HT-29 (cell line): ENCODE measurements at places on chromosomes 3 and 15. TPM values are rescaled to one million over a fixed set of nuclear protein-coding genes. Genes with fewer than 3 reads are reported as not detected.

The KLF13 gene
- 52.2 and 52.7 TPM in 2 replicates for total RNA-seq

The PFKFB4 gene
- 2.0 and 5.0 TPM in 2 replicates for total RNA-seq

The CACNA1D gene
- 17.1 and 25.3 TPM in 2 replicates for total RNA-seq

DNA sequence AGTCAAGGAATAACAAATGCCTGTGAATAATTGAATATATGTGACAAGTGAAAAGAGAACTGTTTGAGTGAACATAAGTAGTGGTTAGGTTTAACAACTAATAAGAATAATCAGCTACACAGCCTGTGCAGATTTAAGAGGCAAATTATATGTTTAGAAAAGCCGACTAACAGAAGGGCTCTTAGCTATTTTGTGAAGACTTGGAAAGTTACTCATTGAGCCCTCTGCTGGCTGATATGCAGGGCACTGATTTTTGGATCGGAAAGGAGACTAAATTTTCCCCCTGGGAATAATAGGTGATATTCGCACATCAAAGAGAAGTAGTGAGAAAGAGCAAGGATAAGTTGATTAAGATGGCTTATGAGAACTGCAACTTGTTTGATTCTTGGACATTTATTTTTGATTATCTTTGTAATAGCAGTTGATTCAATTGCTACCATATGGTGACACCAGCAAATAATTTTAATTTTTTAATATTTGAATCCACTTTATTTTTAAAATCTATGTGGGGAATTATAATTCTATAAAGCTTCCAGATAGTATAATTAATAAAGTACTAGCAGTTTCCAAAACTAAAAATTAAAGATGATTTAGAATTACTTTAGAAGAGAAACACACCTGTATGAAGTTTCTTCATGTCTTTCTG, 156.2 kb downstream of the NLGN1 start:
- DNase-seq, result peak; percentile 42

DNA sequence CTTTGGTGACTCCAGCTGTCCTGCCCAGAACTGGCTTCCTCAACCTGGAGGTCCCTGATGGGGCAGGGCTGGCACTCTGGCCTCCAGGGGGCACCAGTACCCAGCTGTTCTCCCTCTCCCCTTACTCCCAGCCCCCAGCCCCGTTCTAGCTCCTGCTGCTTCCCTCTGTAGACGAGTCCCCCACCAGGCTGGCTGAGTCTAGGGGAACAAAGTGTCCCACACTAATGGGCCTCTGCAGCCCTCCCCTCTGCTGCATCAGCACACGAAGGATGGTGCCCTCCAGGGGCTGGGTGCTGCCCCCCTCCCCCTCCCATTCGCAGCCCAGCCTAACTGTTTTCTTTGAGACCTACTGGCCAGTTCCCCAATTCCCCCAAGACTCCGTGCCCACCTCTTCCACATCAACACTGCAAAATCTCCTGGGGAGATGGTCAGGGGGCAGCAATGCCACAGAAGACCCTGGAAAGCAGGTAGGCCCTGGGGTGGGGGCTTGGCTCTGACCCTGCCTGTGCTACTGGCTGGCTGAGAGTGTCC, 4.2 kb downstream of the RHCG start:
- peak; percentile 29 for DNase-seq

- no peak for DNase-seq
Measured at GRCh38 chr3:193841581-193841980, 248.6 kb downstream of the OPA1 start.

DNA sequence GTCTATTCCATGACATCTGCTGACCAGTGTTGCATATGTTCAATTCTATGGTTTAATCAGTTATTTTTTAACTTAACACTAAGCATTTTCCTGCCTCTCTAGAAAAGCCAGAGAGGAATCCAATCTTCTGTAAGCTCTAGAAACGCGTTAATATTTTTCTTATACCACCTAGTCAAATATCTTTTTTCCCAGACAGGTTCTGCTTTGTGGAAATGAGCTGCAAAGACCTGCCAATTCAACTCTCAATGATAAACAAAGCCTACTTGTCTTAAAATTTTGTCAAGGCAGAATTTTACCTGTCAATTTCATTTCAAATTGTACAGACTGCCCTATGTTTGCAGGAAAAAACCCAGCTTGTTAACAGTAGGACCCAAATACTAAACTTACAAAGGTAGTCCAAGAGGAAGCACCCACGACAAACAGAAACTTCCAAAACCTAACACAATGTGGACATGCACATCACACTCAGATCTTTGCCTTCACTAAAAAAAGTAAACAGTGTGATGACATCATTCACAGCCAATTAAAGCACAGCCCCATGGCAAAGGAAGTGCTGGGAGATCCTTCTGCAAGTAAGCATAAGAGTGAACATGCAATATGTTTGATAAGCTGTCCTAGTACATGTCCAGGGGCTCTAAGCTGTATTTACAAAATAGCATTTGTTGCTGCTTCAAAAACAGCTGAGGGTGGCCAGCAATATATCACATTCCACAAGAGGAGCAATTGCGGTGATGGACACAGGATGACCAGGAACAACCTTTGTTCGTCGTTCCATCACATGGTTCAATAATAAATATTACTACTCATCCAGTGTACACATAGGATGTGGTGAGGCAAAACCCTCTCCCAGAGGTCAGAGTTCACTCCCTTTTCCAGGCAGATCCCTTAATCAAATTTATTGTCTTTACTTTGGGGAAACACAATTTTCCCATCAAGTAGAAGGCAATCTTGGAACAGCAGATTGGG, 139.4 kb upstream of the TSC22D2 start:
- DNase-seq, result peak; percentile 82

DNA sequence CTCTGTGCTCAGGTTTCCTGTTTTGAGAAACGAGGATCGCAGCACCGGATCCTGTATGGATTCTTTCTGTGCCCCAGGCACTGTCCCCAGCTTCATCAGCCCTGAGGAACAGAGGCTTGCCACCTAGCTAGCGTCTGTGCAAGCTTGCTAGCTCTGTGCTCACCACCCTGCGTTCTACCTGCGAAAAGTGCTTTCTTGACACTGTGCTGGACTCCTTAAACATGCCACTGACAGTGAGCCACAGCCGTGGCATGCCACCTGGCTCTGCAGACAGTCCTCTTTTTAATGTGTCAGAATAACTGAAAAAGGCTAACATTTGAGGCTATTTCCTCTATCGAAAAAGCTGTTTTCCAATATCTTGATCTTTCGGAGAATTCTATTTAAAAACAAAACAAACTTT, 1.4 kb downstream of the PGPEP1L start:
- DNase-seq, result no peak

DNA sequence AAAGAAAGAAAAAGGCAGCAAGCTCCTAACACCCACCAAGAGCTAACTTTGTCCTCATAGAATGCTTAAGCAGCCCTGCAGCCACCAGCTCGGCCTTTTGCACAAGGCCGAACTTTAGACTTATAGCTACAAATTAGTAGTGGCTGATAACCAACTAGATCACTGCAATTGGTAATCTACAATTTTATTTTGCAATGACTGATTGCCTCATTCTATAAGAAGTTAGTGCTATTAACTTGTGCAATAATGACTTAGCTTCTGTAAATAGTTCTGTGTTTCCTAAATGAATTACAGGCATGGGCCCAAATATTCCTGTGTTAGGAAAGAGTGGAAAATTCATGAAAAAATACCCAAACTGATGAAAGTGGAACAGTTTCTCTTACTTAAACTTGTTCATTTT, 284.8 kb upstream of the CFAP20DC start:
- DNase-seq, result no peak
